ENCODE measurements at places on chromosomes 2 and 18.

GRCh38 chr2:71494091-71494490, 40.7 kb downstream of the DYSF start:
- DNase-seq = no peak

- DNase-seq = no peak
These were observed 76.2 kb upstream of the CHRNA1 start for GRCh38 chr2:174840436-174840835.

- no peak for DNase-seq
These were observed 124.5 kb upstream of the BARD1 start for GRCh38 chr2:214934006-214934405.

DNA sequence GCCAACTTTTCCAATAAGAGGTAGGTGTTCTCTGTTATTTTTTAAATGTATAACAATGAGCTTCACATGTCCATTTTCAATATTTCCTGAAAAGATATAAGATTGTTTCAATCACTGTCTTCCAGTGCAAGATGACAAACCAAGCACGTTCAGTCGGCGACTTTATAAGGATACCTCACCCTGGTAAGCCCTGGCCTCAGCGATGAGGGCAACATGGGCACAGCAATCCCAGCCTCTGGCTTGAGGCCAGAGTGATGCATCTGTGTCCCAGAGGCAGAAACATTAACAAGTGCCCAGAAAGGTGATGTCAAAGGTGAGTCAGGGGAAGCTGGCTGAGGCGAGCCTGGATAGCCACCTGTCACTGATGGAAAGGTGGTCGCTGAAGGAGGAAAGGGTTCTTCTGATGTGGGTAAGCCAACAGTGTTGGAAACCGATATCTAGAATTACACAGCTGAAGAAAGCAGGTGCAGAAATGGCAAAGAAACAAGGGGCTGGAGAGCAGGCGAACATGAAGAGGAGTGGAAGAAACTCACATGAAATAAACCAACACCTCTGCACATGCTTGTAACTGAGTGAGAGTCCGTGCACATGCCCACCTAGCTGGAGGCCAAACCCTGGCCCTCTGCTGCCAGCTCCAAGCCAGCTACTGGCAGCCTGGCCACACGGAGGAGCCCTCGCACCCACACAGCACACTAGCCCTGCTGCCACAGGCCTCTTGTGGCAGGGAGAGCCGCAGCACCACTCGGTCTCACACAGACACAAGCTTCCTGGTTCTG, 65.5 kb downstream of the FBXO15 start:
- DNase-seq = peak; percentile 29

- no peak for DNase-seq
These were observed 29.6 kb downstream of the COLEC12 start for GRCh38 chr18:470661-471501.

- DNase-seq = no peak
These were observed 493.2 kb upstream of the FANCL start for GRCh38 chr2:58734365-58734764.

- no peak for DNase-seq
These were observed 259.5 kb downstream of the MREG start for GRCh38 chr2:215753808-215754207.

All from stimulated activated CD8-positive, alpha-beta memory T cell treated with anti-CD3 and anti-CD28 coated beads, Interleukin-7, amount 100 ng/mL, for 4 hours (primary cell).